Activated T-cell treated with anti-CD3 and anti-CD28 coated beads, Interleukin-2, amount 50 U/mL, for 72 hours (primary cell): ENCODE measurements at places on chromosomes 3 and 15. TPM values are rescaled to one million over a fixed set of nuclear protein-coding genes. Genes with fewer than 3 reads are reported as not detected.

DNA sequence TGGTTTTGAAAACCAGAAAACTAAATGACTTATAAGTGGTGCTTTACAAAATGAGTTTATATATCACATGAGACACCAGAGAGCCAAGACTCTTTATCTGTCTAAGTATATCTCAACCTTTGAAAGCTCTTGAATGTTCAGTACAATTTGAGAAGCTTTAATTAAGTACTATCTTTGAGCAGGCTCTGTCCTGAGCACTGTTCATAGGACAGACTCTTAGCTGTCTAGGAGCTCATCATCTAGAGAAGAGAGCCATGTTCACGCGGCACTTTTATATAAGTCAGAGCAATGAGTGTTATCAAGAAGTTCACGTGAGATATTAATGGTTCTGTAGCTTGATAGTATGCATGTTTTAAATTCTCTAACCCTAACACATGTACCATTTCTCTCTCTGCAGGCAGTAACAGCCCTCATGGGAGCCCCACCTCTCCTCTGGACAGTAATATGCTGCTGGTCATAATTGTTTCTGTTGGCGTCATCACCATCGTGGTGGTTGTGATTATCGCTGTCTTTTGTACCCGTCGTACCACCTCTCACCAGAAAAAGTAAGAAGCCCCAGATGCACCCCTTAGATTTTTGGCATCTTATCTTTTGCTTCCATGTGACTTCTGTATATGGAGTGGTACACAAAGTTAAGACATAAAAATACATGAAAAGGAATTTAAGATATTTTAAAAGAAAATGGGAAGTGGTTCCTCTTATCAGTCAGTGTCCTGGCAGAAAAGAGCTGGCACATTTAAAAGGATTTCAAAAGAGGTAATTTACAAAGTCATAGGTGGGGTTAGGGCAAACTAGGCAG, 86.0 kb downstream of the HCN4 start:
- peaks cover 15% of the 10 kb centered on the region for H3K4me1 ChIP-seq
- no peaks in the 10 kb centered on the region for H3K36me3 ChIP-seq
- H3K27me3 ChIP-seq, result peaks cover 7% of the 10 kb centered on the region
- no peak overlapping the region for H3K4me3 ChIP-seq
- H3K27ac ChIP-seq, result no peak overlapping the region
- DNase-seq, result no peak

Gene MCF2L2
- 7.6 TPM for total RNA-seq

Gene LDHAL6B
- not detected for total RNA-seq

Gene IRAK2
- 9.4 TPM for total RNA-seq

- H3K4me3 ChIP-seq, result no peak overlapping the region
- H3K27ac ChIP-seq, result no peak overlapping the region
- H3K36me3 ChIP-seq, result peaks cover 13% of the 10 kb centered on the region
- H3K27me3 ChIP-seq, result no peaks in the 10 kb centered on the region
- peaks cover 6% of the 10 kb centered on the region for H3K4me1 ChIP-seq
- peak; percentile 42 for DNase-seq
Measured at GRCh38 chr3:67790043-67790442, 135.6 kb upstream of the SUCLG2 start.

DNA sequence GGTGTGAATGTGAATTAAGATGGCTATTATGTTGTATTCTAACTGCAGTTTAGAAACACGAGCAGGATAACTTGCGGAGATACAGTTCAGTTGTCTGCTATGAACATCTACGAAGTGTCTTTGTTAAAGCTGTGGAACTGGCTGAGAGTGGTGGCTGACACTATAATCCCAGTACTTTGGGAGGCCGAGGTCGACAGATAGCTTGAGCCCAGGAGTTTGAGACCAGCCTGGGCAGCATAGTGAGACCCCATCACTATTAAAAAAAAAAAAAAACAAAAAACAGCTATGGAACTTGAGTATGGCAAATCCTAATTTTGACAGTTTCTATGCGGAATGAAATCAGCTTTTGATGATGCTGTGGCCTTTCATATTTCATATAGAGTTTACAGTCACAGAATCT, 1.7 kb downstream of the EAF1 start:
- no peak for DNase-seq
- H3K36me3 ChIP-seq, result peaks cover 14% of the 10 kb centered on the region

DNA sequence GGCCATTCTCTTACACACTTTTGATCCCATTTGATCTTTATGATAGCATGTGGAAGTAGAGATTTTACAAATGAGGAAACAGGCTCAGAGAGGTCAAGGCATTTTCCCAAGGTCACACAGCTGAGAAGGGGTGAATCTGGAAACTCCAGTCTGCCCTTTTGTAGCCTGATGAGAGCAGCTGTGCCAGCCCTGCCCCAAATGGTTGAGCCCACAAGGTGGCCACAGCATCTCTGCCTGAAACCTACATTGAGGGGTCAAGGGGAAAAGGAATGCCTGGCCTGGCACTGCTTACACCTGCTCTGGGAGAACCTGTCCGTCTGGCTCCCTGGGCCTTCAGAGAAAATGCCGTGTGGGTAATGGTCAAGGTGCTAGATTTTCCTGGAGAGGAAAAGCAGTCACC, 200.2 kb upstream of the LINGO1 start:
- H3K27me3 ChIP-seq, result no peaks in the 10 kb centered on the region
- H3K27ac ChIP-seq, result no peak overlapping the region
- H3K4me1 ChIP-seq, result no peaks in the 10 kb centered on the region
- no peaks in the 10 kb centered on the region for H3K36me3 ChIP-seq

DNA sequence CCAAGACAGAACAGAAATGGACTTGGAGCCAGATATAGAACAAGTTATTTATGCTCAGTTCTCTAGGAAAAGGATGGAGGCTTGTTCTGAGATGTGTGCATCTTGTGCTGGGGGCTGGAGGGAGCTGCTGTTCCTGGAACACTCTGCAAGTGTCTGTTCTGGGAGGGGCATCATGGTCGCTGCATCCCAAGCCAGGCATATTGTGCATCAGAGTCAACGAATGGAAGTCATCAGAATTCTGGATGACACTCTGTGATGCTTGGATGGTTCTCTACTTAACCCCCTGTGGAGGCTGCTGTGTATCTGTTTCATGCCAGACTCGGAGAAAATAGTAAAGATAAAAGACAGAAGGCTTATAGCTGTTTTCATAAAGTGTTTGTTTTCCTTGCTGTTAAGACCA, 34.7 kb downstream of the RPL22L1 start:
- H3K27me3 ChIP-seq, result peaks cover 34% of the 10 kb centered on the region
- no peak for DNase-seq
- no peaks in the 10 kb centered on the region for H3K4me1 ChIP-seq
- no peak overlapping the region for H3K4me3 ChIP-seq
- no peaks in the 10 kb centered on the region for H3K36me3 ChIP-seq

GRCh38 chr3:12629560-12629959, 34.4 kb downstream of the RAF1 start:
- H3K4me3 ChIP-seq, result no peak overlapping the region
- H3K4me1 ChIP-seq, result peaks cover 71% of the 10 kb centered on the region
- no peak overlapping the region for H3K27ac ChIP-seq
- no peaks in the 10 kb centered on the region for H3K27me3 ChIP-seq

- no peak for DNase-seq
- H3K36me3 ChIP-seq, result no peaks in the 10 kb centered on the region
- no peak overlapping the region for H3K27ac ChIP-seq
- no peaks in the 10 kb centered on the region for H3K4me1 ChIP-seq
- no peaks in the 10 kb centered on the region for H3K27me3 ChIP-seq
Measured at GRCh38 chr3:151393941-151394340, 9.4 kb upstream of the P2RY12 start.

GRCh38 chr3:41352510-41352909, 153.2 kb downstream of the CTNNB1 start:
- H3K27ac ChIP-seq, result no peak overlapping the region
- H3K4me1 ChIP-seq, result peaks cover 4% of the 10 kb centered on the region
- no peaks in the 10 kb centered on the region for H3K27me3 ChIP-seq
- H3K36me3 ChIP-seq, result no peaks in the 10 kb centered on the region
- no peak for DNase-seq

DNA sequence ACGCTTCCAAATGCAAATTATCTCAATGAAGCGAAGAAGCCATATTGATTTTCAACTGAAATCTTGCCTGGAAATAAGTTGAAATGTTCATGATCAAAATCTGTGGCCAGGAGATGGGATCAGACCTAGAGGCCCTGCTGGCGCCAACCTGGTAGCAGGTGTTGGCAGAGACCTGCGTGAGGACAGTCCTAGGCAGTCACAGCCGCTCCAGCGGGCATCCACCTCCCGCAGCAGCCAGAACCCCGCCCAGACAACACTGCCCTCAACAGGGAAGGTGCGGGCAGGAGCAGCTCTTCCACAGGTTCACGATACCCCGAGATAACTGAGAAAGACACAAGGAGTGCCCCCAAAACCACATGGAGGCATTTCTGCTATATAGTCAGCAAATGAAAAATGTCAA, 145.3 kb downstream of the XXYLT1 start:
- H3K36me3 ChIP-seq, result no peaks in the 10 kb centered on the region
- no peaks in the 10 kb centered on the region for H3K27me3 ChIP-seq
- peaks cover 33% of the 10 kb centered on the region for H3K4me1 ChIP-seq
- no peak overlapping the region for H3K27ac ChIP-seq
- no peak for DNase-seq

- H3K4me1 ChIP-seq, result peaks cover 6% of the 10 kb centered on the region
- no peak for DNase-seq
- no peaks in the 10 kb centered on the region for H3K36me3 ChIP-seq
- no peak overlapping the region for H3K27ac ChIP-seq
- H3K27me3 ChIP-seq, result peaks cover 19% of the 10 kb centered on the region
- no peak overlapping the region for H3K4me3 ChIP-seq
Measured at GRCh38 chr15:65087411-65087810, 10.9 kb downstream of the KBTBD13 start.

GRCh38 chr15:89090791-89091626, 2.8 kb downstream of the ABHD2 start:
- H3K36me3 ChIP-seq, result peaks cover 3% of the 10 kb centered on the region
- H3K4me1 ChIP-seq, result peaks cover 47% of the 10 kb centered on the region
- H3K4me3 ChIP-seq, result no peak overlapping the region
- no peaks in the 10 kb centered on the region for H3K27me3 ChIP-seq
- H3K27ac ChIP-seq, result peak overlapping the region; percentile 99
- peak; percentile 27 for DNase-seq

Gene RTP2
- total RNA-seq, result not detected

DNA sequence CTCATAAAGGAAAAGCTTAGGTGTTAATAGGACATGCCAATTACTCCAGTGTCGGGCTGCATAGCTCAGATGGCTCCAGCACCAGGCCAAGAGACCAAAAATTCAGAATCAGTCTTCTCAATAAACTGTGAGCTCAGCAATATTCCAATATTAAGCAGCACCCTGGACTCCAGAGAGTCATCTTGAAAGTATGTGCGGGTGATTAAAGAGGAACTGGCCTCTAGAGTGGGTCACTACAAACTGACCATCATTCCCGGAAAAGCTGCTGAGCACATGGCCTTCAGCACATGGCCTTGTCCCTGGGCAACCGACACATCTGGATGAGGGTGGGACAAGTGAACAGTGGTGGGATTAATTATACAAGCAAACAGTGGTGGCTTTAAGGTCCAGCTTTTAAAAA, 59.0 kb downstream of the MAGI1 start:
- H3K27ac ChIP-seq, result no peak overlapping the region
- peaks cover 2% of the 10 kb centered on the region for H3K27me3 ChIP-seq
- no peak for DNase-seq
- no peak overlapping the region for H3K4me3 ChIP-seq

DNA sequence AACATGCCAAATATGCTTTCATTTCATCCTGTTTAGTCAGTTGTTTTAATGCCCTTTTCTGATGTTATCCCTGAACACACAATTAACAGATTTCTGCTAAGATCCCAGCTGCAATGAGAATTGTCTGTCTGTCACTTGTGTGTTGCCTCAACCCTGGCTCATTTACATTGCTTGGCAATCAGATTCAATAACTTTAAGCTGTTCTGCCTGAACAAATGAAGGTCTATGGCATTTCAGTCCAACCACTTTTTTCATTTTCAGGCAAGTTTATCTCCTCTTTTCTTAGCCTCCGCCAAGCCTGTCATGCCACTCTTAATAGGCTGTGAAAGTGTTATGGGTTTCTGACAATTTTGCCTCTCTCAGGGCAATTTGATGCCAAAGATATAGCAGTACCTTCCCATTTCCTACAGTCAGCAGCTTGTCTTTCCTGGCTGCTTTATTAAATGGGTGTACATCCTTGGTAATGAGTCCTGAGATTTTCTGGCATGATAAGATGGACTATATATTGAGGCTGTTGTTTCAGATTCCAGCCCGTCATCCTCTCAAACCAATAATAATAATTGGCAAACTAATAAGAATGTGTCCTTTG, 68.7 kb upstream of the ADAMTS9 start:
- no peak overlapping the region for H3K27ac ChIP-seq
- H3K4me1 ChIP-seq, result no peaks in the 10 kb centered on the region
- H3K27me3 ChIP-seq, result no peaks in the 10 kb centered on the region
- H3K36me3 ChIP-seq, result no peaks in the 10 kb centered on the region

Gene MYZAP
- 0.24 TPM for total RNA-seq

Gene IREB2
- total RNA-seq, result 64.1 TPM

- H3K4me3 ChIP-seq, result peak overlapping the region; percentile 67
- no peaks in the 10 kb centered on the region for H3K27me3 ChIP-seq
- peaks cover 7% of the 10 kb centered on the region for H3K36me3 ChIP-seq
- peak overlapping the region; percentile 90 for H3K27ac ChIP-seq
- peak; percentile 40 for DNase-seq
Measured at GRCh38 chr3:5051772-5052171, 70.3 kb upstream of the ARL8B start.

DNA sequence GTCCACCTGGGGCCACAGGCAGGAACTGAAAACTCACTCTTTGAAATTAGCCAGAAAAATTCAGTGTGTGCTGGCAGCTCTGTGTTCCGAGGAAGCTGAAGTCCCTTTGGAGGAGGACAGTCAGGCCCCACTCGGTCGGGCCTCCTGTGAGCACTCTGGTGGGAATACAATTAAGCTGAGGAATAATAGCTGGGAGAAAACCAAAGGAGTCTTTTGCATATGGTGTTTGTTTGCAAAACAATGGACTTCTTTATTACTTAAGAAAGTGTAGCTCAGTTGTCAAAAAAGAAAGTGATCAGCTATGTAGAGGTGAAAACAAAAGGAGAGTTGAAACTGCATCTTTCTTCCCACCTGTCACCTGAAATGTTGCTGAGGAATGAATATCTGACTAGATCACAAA, 202.5 kb downstream of the MEIS2 start:
- no peak for DNase-seq
- H3K4me3 ChIP-seq, result no peak overlapping the region
- no peaks in the 10 kb centered on the region for H3K4me1 ChIP-seq
- peaks cover 18% of the 10 kb centered on the region for H3K27me3 ChIP-seq

DNA sequence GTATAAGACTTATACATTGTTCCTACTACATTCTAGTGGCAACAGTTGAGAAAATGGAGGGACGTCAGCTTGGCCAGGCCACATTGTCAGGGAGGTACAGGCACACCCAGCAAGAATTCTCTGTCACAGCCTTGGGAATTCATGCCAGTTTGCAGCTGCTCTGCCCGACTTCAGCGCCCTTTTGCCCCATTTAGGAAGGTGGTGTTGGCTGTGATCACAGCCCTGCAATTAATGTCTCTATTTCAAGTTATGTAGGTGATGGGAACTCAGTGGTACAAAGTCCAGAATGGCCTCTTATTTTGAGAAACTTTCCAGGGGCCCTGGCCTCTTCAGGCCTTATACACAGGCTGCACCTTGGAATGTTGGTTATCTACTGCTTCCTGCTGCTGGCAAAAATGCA, 26.7 kb downstream of the AMOTL2 start:
- no peak for DNase-seq
- no peaks in the 10 kb centered on the region for H3K36me3 ChIP-seq
- peaks cover 5% of the 10 kb centered on the region for H3K27me3 ChIP-seq
- no peak overlapping the region for H3K27ac ChIP-seq

Gene SLC22A14
- total RNA-seq, result 0.14 TPM
